Activated T-cell treated with anti-CD3 and anti-CD28 coated beads for 1 hour (primary cell): ENCODE measurements at places on chromosomes 3 and 15.
A peak's percentile ranks its signal among the peaks of the same experiment; 100 is the strongest.

DNA sequence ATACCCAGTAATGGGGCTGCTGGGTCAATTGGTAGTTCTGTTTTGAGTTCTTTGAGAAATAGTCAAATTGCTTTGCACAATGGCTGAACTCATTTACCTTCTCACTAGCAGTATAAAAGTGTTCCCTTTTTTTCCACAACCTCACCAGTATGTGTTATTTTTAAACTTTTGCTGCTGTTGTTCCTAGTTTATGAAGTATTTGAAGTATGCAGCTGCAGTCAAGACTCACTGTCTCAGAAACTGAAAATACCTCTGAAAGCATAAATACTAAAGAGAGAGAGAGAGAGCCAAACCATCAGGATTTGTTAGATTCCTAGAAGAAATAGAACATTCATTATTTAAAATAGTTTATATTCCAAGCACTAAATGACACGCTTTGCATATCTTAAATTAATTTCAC, 764.2 kb downstream of the NTRK3 start:
- DNase-seq, result no peak

DNA sequence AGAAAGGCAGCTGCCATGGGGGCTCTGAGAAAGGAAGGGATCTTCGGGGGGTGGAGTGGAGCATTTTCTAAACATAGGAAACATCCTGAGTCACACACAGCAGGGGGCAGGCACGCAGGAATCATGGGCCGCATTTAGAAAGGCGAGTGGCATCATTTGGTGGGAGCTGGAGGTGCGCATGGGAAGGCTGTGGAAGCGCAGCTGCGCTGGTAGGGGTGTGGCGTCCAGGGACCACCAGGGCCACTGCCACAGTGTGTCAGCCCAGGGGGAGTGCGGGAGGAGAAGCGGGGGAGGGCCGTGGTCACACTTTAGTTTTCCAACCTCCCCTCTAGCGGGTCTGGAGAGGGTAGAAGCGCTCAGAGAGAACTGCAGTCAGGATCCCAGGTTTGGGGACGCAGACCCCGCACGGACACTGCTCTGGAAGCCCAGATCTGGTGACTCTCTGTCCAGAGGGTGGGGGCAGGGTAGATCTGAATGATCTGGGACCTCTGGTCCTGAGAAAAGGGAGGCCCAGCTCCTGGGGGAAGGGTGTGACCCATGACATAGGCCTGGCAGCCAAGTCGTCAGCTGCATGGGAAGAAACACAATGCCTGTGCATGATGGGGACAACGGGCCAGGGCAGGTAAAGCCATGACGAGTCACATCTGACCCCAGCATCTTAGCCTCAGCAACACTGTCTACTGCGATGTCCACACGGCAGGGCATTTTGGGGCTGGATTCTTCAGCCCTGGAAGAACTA, 88.0 kb upstream of the IQSEC1 start:
- DNase-seq, result no peak

GRCh38 chr3:187739561-187740332, 5.5 kb downstream of the BCL6 start:
- DNase-seq, result peak; percentile 64

DNA sequence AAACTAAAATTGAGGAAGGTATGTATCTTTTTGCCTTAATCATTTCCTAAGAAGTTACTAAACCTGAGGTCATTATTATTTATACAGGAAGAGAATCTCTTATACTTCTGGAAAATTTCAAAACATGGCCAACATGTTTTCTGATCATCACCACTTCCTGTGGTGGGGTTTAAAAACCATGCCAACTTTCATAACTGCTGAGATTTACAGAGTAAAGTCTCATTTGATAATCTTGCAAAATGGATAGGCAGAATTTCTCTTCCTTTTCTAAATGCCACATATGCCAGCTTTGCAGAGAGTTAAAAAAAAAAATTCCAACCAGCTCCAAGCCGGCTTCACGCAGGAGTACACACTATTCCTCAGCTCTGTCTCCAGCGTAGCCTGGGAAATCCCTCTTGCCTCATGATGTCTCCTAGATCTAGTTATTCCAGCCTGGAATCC, 124.3 kb upstream of the SPRED1 start:
- DNase-seq, result no peak

GRCh38 chr3:158790901-158791589, 10.8 kb upstream of the MFSD1 start:
- DNase-seq, result no peak

DNA sequence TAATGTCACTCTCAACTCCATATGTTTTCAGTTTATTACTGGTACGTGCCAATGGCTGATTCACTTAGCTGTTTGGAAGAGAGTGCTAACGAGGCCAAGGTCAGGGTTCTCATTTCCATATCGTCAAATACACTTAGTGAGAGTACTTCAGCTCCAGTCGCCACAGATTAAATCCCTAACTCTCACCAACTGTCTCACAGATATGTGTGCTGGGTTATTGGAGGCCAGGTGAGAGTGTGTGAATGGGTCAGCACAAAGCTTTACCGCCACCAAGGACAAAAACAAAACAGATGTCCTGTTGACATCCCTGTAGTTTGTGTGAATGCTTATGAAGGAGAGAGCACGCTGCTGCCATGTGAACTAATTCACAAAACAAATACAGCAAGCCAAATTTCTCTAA, 133.5 kb upstream of the TBL1XR1 start:
- no peak for DNase-seq

GRCh38 chr3:14869917-14870782, 51.4 kb downstream of the FGD5 start:
- no peak for DNase-seq

DNA sequence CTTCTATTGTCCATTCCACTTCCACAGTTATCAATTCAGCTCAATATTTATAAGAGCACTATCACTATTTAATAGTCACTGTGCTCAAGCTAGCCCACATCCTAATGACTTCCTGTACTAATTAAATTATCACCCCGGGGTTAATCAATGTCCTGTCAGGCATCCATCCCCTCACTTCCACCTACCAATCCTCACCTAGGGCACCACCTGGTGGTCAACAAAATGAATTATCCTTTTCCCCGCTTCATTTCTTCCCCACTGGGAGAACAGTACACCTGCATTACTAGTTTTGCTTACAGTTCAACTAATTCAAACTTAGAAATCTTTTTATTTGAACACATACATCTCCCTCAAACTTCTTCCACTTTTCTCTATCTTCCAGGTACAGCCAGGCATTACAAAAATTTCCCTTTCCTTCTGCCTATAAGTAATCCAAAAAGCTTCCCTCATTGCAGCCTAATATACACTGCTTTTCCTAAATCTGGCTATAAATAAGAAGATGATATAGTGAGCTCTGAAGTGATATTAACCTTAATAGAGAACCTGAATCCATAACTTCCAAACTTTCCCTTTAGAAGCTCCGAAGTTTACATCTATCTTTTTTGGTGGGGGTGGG, 68.5 kb downstream of the TMCC1 start:
- DNase-seq, result peak; percentile 11

DNA sequence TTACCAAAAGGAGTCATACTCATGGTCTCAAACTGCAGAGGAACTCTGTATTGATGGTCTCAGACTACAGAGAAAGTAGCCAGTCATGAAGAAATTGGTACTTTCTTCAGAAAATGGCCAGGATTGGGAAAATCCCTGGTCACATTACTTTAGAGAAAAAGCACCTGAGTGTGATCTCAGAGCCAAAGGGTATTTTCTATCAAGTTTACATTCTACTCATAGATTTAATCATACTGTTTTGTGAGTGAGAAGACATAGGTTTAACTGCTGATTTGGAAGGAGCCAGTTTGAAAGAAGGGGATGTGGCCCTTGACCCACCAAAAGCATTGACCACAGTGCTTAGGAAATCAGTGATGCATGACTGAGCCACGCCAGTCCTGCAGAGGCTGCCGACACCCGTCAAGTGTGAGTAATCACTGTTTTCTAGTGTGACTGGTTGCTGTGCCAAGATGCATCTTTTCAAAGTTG, 203.6 kb downstream of the AKAP13 start:
- peak; percentile 20 for DNase-seq

DNA sequence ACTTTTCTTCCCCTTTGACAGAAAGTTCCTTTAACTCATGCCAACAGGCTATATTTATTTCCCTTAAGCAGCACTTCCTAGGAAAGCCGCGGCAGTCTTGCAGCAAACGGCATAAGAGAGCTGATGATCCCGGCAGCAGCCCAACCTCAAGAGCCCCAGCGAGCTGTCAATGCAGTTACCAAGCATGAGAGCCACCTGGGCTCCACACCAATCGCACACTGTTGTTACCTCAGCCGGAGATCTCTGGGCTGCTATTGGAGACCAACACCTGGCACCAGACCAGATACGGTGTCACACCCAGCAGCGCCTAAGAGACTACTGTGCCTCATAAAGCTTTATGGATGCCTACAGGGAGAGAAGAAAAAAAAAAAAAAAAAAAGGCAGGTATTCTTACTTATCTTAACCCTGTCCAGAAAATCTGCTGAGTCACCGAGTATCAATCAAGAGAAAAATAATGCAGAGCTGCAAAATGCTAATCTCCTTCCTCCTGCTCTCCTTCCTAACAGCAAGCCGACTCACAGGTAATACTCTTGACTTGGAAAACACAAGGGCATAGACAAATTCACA, 11.7 kb downstream of the ABCC5 start:
- DNase-seq, result no peak

GRCh38 chr3:53730576-53730975, 115.6 kb downstream of the CHDH start:
- DNase-seq, result no peak

- no peak for DNase-seq
Observed at GRCh38 chr15:95410757-95411156, 919.7 kb upstream of the NR2F2 start.

DNA sequence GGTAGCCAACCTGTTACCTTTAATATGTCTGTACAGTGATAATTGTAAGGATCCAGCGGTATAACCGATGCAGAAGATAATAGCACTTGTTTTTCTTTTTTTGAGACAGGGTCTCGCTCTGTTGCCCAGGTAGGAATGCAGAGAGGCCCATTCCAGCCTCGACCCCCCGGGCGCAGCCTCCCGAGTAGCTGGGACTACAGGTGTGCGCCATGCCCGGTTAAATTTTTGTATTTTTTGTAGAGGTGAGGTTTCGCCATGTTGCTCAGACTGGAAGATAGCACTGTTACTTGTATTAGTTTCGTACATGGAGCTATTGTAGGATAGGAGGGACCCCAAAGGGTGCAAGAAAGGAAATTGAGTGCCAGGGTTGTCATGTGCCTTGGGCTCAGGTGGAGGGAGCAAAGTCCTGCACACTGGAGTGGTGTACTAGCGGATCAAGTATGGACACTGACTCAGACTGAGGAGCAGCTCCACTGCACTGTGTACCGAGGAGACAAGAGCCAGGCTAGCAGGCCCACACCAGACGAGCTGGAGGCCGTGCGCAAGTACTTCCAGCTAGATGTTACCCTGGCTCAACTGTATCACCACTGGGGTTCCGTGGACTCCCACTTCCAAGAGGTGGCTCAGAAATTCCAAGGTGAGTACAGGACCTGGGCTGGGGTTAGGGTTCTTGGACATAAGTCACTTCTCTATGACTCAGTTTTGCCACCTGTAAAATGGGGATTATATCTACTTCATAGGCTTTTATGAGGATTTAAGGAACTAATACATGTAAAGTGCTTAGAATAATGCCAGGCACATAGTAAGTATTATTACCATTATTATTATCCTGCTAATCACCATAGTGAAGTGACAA, 1.0 kb downstream of the OGG1 start:
- DNase-seq, result no peak

DNA sequence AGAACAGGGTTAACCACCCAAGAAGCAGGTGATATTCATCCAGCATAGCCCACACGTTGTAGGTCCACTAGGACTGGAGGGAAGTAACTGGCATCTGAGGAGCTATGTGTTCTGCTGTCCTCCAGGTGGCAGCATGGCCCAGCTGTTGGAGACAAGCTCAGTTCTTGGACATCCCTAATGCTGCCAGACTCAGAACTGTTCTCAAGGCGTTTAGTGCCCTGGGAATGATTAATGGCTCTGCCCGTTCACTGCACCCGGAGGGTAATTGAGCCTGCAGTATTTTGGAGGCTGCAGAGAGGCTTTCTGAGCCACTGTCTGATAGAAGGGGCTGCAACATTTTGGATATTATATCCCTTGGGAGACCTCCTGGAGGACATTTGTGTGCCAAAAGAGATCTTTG, 521.3 kb upstream of the SEMA6D start:
- peak; percentile 20 for DNase-seq

GRCh38 chr3:188453431-188454384, 299.8 kb downstream of the LPP start:
- no peak for DNase-seq

DNA sequence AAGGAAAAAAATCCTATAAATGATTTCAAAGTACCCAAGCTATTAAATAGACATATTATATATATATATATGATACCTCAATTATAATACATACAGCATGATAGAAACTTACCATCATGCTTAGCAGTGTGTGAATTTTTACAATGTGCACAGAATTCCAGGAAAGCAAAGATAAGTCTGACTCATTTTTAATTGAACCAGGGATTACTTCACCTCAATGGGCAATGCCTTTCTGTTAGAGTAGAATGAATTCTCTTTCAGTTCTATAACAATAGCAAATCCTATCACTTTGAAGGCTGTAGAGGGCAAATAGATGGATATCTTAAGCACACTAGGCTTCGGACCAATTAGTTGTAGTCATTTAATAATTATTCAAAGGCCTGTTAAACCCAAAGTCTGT, 54.8 kb upstream of the P3H2 start:
- no peak for DNase-seq

GRCh38 chr3:116265976-116266584, 179.2 kb downstream of the LSAMP start:
- DNase-seq, result no peak

GRCh38 chr3:129424185-129424841, 4.1 kb downstream of the EFCAB12 start:
- DNase-seq, result no peak

GRCh38 chr3:8835385-8835784, 66.0 kb upstream of the OXTR start:
- no peak for DNase-seq

DNA sequence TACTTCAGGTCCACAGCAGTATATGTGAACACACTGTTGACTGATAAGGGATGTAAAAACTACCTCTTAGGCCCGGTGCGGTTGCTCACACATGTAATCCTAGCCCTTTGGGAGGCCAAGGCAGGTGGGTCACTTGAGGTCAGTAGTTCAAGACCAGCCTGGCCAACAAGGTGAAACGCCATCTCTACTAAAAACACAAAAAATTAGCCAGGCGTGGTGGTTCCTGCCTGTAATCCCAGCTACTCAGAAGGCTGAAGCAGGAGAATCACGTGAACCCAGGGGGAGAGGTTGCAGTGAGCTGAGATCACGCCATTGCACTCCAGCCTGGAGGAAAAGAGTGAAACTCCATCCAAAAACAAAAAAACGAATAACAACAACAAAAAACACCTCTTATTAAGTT, 194.6 kb upstream of the KCNMB2 start:
- DNase-seq, result no peak
